HFFc6 (cell line): ENCODE measurements at places on chromosomes 6 and 20.

GRCh38 chr6:7239590-7239948 lies 73.4 kb downstream of the SSR1 start:
- DNase-seq = no peak

DNA sequence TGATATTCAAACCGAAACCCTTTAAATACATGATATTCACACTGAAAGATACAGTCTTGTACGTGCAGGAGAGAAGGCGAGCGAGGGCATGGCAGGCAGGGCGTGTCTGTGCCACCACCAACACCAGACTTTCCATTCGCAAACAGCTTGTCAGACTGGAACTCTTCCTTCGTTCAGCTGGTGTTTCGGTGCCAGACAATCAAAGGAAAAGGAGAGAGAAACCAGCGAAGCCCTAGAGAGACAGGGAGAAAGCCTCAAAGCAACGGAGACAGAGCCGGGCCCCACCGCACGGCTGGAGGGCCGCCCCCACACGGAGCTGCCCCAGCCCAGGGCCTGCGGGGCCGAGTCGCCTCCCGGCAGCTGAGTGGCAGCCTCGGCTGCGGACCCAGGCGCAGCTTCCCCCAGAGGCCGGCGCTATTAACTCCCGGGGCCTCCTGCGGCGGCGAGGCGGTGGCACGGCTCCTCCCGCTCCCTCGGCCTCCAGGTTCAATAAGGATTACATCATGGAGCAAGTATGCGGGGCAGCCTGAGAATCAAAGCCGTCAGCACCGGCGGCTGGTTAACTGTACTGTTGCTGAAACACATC lies 32.1 kb upstream of the NR2E1 start:
- peak; percentile 52 for DNase-seq

GRCh38 chr6:140533526-140533925 lies 1159.1 kb upstream of the CITED2 start:
- DNase-seq = no peak

DNA sequence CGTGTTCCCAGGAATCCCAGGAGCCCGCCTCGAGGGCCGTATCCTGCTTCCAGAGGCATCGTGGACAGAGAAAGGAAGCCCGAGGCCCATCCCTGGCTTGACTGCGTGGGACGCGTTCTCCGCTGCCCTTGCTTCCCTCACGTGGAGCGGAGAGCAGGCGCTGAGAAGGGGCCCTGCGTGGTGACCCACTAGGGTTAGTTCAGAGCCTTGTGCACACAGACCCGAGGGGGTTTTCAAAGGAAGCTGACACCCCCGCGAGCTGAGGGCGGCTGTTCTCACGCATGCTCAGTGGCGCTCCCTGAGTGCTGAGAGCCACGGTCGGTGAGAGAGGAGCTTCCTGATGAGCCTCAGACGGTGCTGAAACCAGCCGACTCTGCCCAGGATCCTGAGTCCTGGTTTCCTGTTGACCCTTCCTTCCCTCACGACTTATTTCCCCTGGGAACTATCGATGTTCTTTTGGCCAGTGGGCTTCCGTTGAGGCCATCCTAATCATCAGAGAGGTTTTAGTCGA lies 28.9 kb upstream of the CCR6 start:
- no peak for DNase-seq

GRCh38 chr6:28927846-28928245 lies 4.1 kb upstream of the TRIM27 start:
- no peak for DNase-seq

DNA sequence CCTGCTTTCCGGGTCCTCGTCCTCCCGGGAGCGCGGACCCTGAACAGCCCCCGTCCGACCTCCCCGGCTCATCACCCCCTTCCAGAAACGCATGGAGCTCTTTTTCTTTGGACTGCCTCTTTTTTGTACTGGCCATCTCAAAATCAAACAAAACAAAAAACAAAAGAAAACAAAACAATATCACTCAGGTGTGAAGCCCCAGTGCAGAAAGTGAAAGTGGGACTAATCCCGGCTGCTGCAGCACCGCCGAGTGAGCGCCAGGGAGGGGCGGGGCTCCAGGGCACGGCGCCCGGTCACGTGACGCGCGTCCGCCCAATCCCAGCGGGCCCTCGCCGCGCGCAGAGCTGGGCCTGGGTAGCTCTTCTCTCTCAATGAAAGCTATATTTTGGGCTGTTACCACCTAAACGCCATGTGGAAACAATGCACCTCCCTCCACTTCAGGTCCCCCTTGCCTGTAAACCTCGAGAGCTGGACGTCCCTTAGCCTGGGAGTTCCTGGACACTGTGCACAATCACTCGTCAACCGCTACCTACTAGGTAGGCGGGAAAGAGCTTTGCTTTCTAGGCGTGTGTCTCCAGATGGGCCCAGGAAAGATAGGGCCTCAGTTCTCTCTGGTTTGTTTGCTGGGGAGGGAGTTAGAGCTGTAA lies 93.7 kb upstream of the PRDM1 start:
- peak; percentile 44 for DNase-seq

DNA sequence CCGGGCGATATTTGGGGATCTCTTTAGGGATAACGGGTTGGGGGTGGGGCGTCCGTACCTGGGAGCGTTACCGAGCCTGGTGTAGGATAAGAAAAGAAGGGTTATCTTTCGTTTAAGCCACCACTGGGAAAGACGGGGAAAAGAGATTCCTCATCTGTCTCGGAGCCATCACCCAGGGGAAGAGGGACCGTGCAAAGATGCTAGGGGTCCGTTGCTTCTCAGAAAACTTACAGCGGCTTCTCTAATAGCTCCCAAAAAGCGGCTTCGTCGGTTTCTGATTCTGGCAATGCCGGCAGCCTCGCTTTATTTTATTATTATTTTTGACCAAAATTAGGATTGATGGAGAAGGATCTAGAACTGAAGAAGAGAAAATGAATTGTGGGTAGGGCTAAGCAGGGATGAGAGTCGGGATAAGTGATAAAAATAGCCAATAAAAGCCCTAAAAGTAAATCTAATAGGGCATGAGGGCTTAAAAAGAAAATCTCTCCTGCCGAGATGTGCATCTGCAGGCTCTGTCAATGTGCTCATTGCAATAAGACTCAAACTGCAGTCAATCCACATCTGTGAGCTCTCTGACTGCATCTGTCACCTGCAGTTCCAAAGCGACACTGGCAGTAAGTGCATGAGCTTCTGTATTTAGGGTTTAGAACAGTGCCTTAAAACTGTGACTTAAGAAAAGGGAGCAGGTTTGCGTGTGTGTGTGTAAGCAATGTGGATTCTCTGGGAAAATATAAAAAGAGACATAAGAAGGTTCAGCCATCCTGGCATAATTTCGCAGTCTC lies 801 bp downstream of the TBPL1 start:
- DNase-seq = no peak

DNA sequence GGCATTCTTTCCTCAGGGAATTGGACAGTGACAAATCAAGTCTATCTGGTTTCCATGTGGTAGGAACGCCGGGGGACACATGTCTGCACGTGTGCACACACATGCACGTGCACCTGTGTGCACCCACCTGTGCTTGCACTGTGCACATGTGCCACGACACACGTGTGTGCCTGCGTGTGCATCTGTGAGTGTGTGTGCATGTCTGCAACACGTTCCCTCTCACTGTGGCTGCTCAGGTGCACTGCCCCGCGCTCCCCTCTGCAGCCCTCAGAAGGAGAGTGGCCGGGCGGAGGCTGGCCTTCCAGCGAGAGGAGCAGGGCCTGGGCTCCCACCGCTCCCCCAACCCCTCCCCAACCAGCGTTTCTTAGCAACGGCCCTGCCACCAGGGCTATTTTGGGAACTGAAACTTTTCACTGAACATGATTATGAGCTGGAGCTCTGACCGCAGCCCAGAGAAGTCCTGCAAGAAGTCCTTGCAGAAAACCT lies 147.8 kb downstream of the PHACTR3 start:
- DNase-seq = no peak

GRCh38 chr20:47785854-47786764 lies 828 bp upstream of the SULF2 start:
- DNase-seq = peak; percentile 18

DNA sequence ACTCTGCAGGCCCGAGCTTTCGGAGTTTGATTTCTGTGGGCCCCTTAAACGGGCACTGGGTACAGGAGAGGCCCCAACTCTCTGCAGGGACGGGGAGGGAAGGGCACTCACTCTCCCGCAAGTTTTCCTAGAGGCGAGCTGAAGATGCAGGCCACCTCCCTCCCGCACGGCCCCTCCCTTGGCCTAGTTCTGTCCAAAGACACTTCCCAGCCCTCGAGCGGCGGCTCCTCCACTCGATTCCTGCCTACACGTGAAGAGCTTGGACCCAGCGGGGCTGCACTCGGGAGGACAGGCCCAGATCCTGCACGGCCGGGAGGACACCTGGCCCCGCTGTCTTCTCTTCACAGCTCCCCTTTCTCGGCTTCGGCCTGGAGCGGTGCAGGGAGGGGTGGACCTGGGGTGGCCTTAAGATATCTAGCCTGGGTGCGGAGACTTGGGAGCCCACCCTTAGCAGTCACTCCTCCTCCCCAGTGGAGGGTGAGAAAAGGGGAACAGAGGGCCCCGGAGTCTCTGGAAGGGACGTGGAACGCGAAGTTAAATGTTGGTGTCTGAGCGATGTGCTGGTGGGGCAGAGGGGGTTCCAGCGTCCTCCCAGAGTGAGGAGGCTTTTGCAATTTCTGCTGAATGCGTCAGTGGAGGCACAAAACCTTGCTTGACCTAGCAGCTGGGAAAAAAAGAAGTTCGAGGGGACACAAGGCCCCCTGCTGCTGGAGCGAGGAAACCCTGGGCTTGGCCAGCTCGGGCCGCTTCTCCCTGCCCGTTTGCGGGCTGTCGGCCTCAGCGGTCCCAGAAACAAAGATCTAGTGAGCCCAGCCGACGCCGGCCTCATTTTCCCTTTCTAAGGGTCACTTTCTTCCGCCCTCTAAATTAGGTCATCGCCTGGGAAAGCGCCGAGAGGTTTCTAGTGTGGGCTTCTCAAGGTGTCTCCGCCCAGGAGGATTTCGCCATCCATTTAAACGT lies 4.9 kb downstream of the OLIG3 start:
- DNase-seq = no peak

DNA sequence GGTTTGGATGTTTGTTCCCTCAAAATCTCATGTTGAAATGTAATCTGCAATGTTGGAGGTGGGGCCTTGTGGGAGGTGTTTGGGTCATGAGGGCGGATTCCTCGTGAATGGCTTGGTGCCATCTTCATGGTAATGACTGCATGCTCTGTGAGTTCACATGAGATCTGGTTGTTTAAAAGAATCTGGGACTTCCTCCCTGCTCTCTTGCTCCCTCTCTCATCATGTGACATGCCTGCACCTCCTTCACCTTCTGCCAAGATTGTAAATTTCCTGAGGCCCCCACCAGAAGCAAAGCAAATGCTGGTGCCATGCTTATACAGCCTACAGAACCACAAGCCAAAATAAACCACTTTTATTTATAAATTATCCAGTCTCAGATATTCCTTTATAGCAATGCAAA lies 250.3 kb upstream of the PLN start:
- no peak for DNase-seq

DNA sequence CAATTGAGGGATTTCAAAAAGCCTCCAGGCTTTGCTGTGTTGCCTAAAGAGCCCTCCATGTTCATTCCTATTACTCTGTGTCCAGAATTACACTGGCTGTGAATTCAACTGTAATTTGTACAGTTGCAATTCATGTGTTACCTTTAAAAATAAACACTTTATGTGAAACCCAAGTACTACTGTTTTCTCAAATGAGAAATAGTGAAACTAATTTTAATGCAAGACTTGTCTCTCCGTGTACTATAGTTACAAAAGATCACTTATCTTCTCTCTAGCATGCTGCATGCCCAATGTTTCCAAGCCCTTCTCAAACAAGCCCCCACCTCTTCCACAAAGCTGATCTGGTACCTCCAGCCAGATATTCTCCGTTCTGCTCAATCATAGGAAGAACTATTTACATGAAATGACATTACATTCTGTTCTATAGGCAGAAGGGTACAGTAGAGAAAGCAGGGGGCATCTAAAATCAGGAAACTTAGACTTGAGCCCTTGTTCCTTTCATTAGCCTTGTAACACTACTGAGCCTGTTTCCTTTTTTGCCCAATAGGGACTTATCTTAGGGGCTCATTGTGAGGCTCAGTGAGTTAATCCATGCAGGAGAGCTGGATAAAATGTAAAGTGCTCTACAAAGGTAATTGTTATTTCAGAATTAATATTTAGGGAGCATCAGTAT lies 12.3 kb upstream of the COL9A1 start:
- no peak for DNase-seq

GRCh38 chr20:46400828-46401477 lies 5.5 kb downstream of the ELMO2 start:
- peak; percentile 77 for DNase-seq
